ENCODE measurements at places on chromosomes 3 and 15.

- no peak for DNase-seq
Observed at GRCh38 chr15:88982946-88983342, 69.8 kb upstream of the MFGE8 start.

- no peak for DNase-seq
Observed at GRCh38 chr3:18968120-18968519, 180.2 kb upstream of the KCNH8 start.

DNA sequence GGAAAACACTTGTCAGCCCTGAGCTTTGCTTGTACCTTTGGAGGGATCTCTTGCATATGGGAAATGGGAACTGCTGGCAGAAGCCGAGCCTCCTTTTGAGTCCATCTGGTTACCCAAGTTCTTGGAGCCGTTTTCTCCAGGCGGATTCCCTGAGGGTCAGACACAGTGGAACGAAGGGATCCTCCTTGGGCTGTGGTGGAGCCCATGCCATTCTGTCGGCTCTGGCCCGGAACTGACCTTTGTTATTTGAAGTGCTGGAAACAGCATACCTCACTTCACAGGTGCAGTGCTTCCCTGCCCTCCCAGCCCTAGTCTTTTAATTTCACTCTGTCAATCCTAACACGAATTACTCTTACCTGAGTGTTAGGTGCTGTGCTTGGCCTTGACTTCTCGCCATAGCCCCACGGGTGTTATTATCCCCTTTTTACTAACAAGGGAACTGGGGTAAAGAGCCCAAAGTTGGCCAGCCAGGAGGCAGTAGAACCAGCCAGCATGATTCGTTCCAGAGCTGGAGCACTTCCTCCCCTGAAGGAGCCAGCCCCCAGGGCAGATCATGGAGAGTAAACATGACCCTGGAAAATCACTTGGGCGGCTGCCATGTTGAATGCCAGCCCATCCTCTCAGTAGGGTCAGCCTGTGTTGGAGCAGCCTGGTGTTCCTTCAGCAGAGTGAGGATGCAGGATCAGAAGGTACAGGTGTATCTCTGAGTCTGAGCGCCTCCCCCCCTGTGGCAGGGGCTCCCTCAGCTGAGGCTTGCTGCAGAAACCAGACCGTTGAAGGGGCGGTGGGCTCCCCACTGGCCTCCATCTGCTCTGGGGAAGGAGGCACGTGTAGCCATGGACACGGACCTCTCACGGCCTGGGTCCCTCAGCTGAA is 143.2 kb downstream of the DNAJB8 start:
- DNase-seq = no peak

DNA sequence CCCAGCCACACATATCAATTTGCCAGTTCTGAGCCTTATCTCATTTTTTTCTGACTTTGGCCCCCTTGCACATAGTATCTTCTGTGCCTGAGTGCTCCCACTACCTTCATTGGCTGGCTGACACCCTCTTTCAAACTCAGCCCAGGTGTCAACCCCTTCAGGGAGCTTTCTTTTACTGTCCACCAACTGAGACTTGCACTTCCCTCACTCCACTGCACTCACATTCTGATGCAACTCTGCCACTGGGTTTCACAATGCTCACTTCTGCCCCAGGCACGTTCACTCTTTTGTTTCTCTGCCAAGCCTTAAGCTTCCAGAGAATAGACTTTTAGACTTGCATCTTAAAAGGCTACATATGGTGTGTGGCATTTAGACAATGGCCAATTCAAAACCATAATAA is 101.5 kb upstream of the CBLB start:
- peak; percentile 52 for DNase-seq

GRCh38 chr3:16936676-16937230 is 52.0 kb downstream of the PLCL2 start:
- no peak for DNase-seq

GRCh38 chr15:33693166-33693800 is 275.0 kb upstream of the CHRM5 start:
- DNase-seq = no peak

- no peak for DNase-seq
Observed at GRCh38 chr3:52069135-52069534, 12.8 kb upstream of the DUSP7 start.

DNA sequence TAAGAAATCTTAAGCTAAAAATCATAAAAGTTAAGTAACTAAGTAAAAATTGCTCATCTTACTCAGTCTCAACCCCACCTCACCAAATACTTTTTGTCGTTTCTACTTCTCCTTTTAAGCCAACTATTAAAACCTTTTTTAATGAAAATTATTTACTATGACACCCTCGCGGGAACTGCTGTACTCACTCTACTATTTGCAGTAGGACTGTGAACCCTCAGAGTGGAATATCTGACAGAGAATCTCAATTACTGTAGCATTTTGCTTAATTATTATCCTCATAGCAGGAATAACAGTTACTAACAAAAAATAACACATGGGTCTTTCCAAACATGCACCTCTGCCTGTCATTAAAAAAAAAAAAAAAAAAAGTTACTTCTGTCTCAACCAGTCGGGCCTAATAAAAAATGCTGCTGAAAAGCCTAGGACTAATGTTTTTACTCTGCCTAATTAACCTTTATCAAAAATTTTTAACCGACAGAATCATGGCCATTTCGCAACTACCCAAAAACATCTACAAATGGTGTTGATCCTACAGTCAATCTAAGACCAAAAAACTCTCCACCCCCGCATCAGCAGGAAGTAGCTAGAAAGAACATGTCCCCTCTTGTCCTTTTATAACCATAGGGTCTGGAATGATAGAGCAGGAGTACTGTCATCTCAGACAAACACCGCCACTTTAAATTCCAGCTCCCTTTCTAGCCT is 10.2 kb downstream of the ALDH1L1 start:
- DNase-seq = no peak

All from suppressor macrophage treated with lipopolysaccharide for 1 hour (primary cell).